ENCODE measurements at places on chromosomes 12 and 14. TPM values are rescaled to one million over a fixed set of nuclear protein-coding genes. Genes with fewer than 3 reads are reported as not detected.
A peak's percentile ranks its signal among the peaks of the same experiment; 100 is the strongest.

WIF1 gene
- total RNA-seq: 12.8 TPM

DNA sequence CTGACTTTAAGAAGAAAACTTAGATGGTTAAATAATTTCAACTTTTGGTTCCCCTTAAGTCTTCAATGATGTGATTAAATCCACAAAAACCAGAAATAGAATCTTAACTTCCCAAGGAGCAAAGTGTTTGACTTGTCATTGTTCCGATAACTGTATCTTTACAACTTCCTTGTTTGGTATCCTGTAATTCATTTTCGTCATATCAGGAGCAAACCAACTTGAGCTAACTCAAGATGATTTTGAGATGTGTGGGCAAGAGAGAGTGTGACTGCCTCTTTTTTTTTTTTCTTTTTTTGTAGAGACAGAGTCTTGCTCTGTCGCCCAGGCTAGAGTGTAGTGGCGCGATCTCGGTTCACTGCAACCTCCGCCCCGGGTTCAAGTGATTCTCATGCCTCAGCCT, 25.3 kb downstream of the DRAM1 start:
- DNase-seq: peak; percentile 21

NPFF gene
- 0.98 TPM for total RNA-seq

DNA sequence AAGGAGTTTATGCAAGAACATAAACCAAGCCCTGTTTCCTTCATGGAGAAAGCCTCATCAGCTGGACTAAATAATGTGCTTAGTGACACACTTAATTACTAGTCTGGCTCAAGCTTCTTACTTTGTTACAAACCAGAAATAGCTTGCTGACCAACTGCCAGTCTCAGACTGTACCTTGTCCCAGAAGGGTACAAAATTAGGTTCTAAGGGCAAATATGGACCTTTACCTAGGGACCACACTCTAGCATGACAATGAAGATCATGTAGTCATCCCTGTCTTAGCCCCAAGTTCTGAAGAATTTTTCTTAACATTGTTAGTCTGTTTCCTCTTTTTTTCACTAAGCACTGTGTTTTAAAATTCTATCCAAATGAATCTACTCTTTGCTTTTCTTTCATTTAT, 2.2 kb downstream of the AMN1 start:
- no peak for DNase-seq

PDE3A gene
- total RNA-seq: 11.3 TPM

ANGEL1 gene
- 8.5 TPM for total RNA-seq

DNA sequence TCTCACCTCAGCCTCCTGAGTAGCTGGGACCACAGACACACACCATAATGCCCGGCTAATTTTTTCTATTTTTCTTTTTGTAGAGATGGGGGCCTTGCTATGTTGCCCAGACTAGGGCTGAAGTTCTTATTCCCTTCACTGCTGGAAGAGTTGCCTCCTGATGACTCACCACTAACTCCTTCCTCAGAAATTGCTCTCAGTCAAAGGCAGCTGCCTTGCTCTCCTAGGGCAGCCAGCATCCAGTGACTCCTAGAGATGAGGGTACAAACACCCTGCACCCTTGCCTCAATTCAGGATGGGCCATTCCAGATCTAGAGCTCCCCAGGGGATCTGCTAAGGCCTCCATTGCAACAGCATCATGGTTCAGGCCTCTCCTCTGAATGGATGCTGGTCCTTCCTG, 54.0 kb upstream of the RASSF8 start:
- DNase-seq: no peak

DNA sequence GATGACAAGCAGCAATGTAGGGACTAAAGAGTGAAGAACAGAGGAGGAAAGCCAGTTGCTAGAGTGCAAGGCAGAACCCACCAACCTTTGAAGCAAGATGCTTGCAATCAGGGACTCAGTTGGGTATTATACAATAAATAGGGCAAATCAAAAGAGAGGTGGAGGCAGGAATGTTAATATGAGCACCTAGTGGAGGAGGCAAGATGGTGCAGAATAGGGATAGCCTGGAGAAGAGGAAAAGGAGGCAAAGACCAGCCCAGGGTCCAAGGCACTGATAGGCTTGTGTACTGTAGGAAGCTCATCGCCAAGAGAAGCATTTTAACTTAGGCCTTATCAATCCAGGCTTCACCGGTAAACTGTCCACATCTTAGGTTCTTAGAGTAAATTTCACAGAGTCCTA, 137.2 kb downstream of the ARMH4 start:
- DNase-seq: no peak

SCN8A gene
- 0.35 TPM for total RNA-seq

GRCh38 chr12:117790948-117791347, 177.8 kb downstream of the KSR2 start:
- DNase-seq: no peak

GRCh38 chr14:54787261-54787660, 115.4 kb downstream of the GCH1 start:
- DNase-seq: no peak

- DNase-seq: no peak
These were observed 162.0 kb upstream of the TMCC3 start for GRCh38 chr12:94812345-94812744.

DNA sequence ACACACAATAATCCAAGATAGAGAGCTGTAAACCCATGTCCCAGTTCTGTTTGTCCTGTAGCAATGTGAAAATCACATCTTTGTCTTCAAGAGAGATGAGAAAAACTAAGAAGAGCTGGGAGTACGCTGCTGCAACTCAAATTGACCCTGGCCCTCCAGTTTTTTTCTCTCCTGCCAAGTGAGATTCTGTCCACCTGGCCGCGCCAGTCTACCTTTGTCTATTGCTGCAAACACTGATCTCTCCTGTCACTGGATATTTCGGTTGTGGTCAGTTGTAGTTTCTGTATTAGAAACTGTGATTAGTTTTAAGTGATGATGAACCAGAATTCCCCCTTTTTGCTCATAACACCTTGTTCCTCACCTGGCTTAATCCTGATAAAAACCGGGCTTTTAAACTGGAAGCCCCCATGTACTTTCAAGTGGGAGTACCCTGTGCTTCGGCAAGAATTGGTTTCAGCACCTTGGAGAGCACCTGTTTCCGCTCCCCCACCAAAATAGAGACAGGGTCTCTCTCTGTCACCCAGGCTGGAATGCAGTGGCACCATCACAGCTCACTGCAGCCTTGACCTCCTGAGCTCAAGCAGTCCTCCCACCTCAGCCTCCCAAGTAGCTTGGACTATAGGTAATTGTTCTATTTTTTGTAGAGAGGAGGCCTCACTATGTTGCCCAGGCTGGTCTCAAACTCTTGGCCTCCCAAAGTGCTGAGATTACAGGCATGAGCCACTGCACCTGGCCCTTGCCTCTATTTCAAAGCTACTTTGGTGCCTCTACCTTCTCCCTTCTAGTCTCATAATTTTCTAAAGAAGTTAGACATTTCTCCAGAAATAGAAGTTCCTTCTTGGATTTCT, 156.8 kb downstream of the PHETA1 start:
- DNase-seq: peak; percentile 9

SYT1 gene
- 2.5 TPM for total RNA-seq

DNA sequence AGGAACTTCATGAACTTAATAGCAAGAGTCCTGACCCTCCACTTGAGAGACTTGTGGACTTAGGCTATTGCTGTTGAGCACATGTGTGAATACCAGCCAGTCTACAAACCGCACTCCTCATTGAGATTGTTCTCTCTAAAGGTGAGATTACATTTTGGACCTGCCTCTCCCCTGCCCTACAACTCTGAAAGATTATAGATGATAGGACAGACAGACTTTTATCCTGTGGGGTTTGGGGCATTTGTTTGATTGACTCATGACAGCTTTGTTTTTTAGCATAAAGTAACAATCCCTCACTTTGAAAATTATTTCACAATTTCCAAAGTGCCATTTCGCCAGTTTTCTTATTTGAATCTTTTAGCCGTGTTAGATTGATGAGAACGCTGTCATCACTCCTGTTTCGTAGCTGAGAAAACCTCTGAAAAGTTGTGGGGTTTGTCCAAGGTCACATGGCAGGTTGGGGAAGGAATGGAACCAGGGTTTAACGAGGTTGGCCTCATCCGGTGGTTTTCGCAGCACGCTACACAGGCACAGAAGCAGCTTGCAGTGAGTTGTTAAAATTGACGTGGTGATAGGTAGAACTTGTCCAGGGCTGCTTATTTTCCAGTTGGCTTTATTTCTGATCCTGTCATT, 836 bp downstream of the EVL start:
- peak; percentile 52 for DNase-seq

GRCh38 chr14:24775950-24776349, 142.0 kb upstream of the GZMB start:
- no peak for DNase-seq

DNA sequence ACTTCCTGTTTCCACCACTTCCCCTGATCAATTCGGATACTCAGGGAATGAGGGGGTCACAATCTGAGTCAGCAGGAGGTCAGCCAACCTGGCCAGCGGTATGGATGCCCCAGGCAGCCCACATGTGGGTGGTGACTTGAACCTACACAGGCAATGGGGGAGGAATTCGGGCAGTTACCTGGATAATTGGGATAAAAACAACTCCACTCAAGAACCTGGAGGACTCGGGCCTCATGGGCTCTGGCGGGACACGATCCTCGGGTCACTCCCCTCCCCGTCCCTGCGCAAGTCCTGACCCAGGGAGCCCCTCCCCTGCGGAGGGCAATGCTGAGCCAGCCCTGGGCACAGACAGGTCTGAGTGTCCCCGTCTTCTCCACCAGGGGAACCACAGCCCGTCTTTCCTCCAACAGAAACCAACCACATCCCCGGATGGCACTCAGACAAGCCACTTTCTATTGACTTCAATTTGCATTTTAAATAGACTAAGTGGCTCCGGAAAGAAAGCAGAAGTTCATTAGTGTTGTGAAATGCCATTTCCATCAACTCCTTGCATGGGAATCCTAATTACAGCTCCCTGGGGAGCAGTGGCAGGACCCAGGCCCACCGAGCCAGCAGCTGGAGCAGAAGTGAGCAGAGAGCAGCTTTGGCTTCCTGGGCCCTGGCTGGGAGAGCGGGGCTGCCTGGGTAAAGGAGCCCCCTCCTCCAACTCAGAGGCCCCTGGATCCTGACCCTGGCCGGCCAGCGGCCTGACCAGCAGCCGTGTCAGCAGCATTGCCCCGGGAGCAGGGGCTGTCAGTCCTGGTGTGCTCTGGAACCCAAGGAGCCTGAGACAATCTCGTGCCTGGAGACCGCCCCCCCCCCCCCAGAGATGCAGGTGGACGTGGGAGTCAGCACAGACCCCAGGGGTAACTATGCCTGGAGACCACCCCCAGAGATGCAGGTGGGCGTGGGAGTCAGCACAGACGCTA, 374.1 kb downstream of the ADGRD1 start:
- no peak for DNase-seq

PMCH gene
- total RNA-seq: not detected

DNA sequence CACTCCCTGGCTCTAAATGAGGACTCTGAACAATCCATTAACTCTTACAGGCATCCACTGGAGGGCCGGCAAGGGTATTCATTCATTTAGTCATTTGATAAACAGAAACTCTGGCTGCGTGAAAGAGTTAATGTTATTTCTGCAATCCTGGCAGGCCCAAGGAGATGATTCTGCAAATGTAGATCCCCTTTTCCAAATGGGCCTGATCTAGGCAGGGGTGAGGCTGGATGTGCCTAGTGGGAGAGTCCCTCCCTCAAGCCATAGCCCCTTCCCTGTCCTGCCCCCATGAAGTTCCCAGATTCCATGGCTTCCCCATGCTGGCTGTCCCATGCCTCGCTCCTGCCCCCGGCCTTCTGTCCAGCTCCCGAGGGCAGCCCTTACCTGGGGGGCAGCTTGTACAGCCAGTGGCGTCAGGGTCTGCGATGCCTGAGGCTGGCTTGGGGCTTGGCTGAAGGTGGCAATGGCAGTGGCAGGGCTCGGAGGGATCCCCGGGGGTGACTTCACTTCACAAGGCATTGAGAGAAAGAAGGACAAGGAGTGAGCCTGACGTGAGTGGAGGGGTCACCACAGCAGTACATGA, 18.4 kb downstream of the POU6F1 start:
- DNase-seq: no peak

CLEC9A gene
- total RNA-seq: 0.18 TPM

- no peak for DNase-seq
These were observed 25.9 kb downstream of the TRIM9 start for GRCh38 chr14:51069055-51069454.

DNA sequence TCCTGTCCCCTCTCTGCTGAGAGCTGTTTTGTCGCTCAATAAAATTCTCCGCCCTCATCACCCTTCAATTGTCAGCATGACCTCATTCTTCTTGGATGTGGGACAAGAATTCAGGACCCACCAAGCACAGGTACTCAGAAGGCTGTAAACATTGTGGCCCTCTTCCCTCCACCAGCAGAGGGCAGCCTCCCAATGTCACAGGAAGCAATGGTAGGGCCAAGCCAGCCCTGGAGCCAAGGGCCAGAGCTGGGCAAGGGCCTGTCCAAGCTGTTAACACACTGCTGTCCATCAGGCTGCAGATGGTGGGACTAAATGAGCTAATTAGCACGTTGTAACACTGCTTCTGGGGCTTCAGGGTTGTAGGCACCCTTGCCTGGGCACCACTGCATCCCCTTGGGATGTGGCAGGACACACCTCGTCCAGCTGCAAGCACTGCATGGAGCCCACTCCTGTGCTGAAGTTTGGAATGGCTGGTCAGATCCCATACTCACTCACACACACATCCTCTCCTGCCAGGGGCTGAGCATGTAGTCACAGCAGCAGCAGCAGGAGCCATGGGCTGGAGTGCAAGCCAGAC, 62.7 kb upstream of the HECTD1 start:
- no peak for DNase-seq

GRCh38 chr14:74085047-74085637, 386 bp downstream of the LIN52 start:
- DNase-seq: no peak

- DNase-seq: no peak
These were observed 67.6 kb upstream of the TTC7B start for GRCh38 chr14:90883782-90884181.

GRCh38 chr12:98635657-98636323, 8.8 kb downstream of the IKBIP start:
- no peak for DNase-seq

OVCH1 gene
- 0.35 TPM for total RNA-seq

- DNase-seq: no peak
These were observed 17.0 kb downstream of the NPC2 start for GRCh38 chr14:74476107-74476506.

DIO3 gene
- 3.3 TPM for total RNA-seq

DNA sequence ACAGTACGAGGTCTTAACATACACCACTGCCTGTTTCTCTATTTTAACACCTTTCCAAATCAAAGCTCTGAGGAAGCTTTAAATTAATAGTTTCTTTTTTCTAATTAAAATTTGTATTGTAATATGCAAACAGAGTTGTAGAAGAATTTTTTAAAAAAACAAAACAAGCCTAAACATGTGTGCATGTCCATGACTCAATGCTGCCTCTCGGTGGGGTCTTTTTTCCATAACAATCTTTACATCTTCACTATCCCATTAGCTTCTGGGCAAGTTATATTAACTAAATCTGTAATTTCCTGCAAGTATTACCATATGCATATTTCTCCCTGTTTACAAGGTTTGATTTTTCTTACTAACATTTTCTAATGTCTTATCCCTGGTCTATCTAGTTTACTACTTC, 143.9 kb upstream of the NAV3 start:
- DNase-seq: peak; percentile 59

- DNase-seq: peak; percentile 84
These were observed 189.6 kb upstream of the TMEM132C start for GRCh38 chr12:128077211-128077916.

GRCh38 chr12:11461433-11461832, 66.1 kb upstream of the PRB2 start:
- no peak for DNase-seq

- no peak for DNase-seq
These were observed 52.8 kb downstream of the FRMD6 start for GRCh38 chr14:51704545-51704944.

- no peak for DNase-seq
These were observed 29.0 kb upstream of the MAX start for GRCh38 chr14:65131301-65131701.

KRT78 gene
- not detected for total RNA-seq

Data from muscle of leg (tissue), 16 donors.